GM23338 (cell line): ENCODE measurements at places on chromosomes 2 and 18. TPM values are rescaled to one million over a fixed set of nuclear protein-coding genes. Genes with fewer than 3 reads are reported as not detected.

DPYSL5 gene
- 2.6 and 3.1 TPM in 2 replicates for polyA plus RNA-seq

SCN3A gene
- polyA plus RNA-seq = not detected in 2 replicates

RSAD2 gene
- polyA plus RNA-seq = not detected in 2 replicates

NPPC gene
- 6.3 and 10.2 TPM in 2 replicates for polyA plus RNA-seq

FAM161A gene
- 24.8 and 27.4 TPM in 2 replicates for polyA plus RNA-seq

STARD6 gene
- polyA plus RNA-seq = not detected in 2 replicates

GALNT3 gene
- 16.8 and 20.8 TPM in 2 replicates for polyA plus RNA-seq

WNT6 gene
- polyA plus RNA-seq = not detected in 2 replicates

ACVR2A gene
- 9.5 and 11.8 TPM in 2 replicates for polyA plus RNA-seq

UGT1A10 gene
- not detected in 2 replicates for polyA plus RNA-seq

SLC9A4 gene
- not detected in 2 replicates for polyA plus RNA-seq

COL3A1 gene
- polyA plus RNA-seq = 0.31 TPM in 2 replicates

QPCT gene
- 12.1 and 13.2 TPM in 2 replicates for polyA plus RNA-seq

SNED1 gene
- polyA plus RNA-seq = 1.3 and 1.5 TPM in 2 replicates

SLC9A2 gene
- polyA plus RNA-seq = 0.03 and 0.05 TPM in 2 replicates

XDH gene
- 0.55 and 0.71 TPM in 2 replicates for polyA plus RNA-seq

CCDC74A gene
- 15.9 and 16.5 TPM in 2 replicates for polyA plus RNA-seq

LONRF2 gene
- polyA plus RNA-seq = 0.03 and 0.05 TPM in 2 replicates

L3MBTL4 gene
- polyA plus RNA-seq = 0.48 and 0.77 TPM in 2 replicates

KIF3C gene
- 14.9 and 16.7 TPM in 2 replicates for polyA plus RNA-seq

PRSS56 gene
- polyA plus RNA-seq = 0.27 TPM in 1 of 2 replicates, not detected in the other

RAMP1 gene
- 1.7 and 1.8 TPM in 2 replicates for polyA plus RNA-seq

HSPE1 gene
- polyA plus RNA-seq = 1,493 and 1,529 TPM in 2 replicates

UGT1A3 gene
- polyA plus RNA-seq = not detected in 2 replicates

SERPINB4 gene
- 1.5 and 2.3 TPM in 2 replicates for polyA plus RNA-seq

FBXO15 gene
- polyA plus RNA-seq = 0.53 TPM in 1 of 2 replicates, not detected in the other

SERPINB3 gene
- 0.27 and 0.33 TPM in 2 replicates for polyA plus RNA-seq

CD226 gene
- polyA plus RNA-seq = 0.19 TPM in 1 of 2 replicates, not detected in the other

TPGS2 gene
- polyA plus RNA-seq = 124 and 136 TPM in 2 replicates

NR4A2 gene
- polyA plus RNA-seq = 0.56 and 0.71 TPM in 2 replicates

WDR54 gene
- 35.2 and 42.6 TPM in 2 replicates for polyA plus RNA-seq

MEP1B gene
- not detected in 2 replicates for polyA plus RNA-seq

MATN3 gene
- polyA plus RNA-seq = 4.4 and 4.6 TPM in 2 replicates

EFEMP1 gene
- polyA plus RNA-seq = 9.1 and 12.6 TPM in 2 replicates

CXCR4 gene
- polyA plus RNA-seq = 2.1 and 2.5 TPM in 2 replicates

KLHL30 gene
- polyA plus RNA-seq = not detected in 2 replicates

RIOK3 gene
- polyA plus RNA-seq = 20.8 and 22.7 TPM in 2 replicates

HAAO gene
- 2.4 and 3.2 TPM in 2 replicates for polyA plus RNA-seq

FEV gene
- not detected in 2 replicates for polyA plus RNA-seq

FAM237A gene
- polyA plus RNA-seq = not detected in 2 replicates

SP100 gene
- 0.44 and 0.47 TPM in 2 replicates for polyA plus RNA-seq

KCNIP3 gene
- polyA plus RNA-seq = 0.32 and 0.45 TPM in 2 replicates

FZD7 gene
- polyA plus RNA-seq = 164 and 188 TPM in 2 replicates

TNFAIP6 gene
- polyA plus RNA-seq = 6.1 and 6.7 TPM in 2 replicates

BMP10 gene
- not detected in 2 replicates for polyA plus RNA-seq

SYT4 gene
- 3.1 and 3.7 TPM in 2 replicates for polyA plus RNA-seq

REEP1 gene
- polyA plus RNA-seq = 1.8 and 2.3 TPM in 2 replicates

CABLES1 gene
- 2.6 and 3.4 TPM in 2 replicates for polyA plus RNA-seq

UGT1A7 gene
- not detected in 2 replicates for polyA plus RNA-seq

PARD6G gene
- polyA plus RNA-seq = 6.9 and 8.3 TPM in 2 replicates

GALR1 gene
- 0.19 and 0.32 TPM in 2 replicates for polyA plus RNA-seq

GPR148 gene
- 0.16 TPM in 1 of 2 replicates, not detected in the other for polyA plus RNA-seq

IFIH1 gene
- 0.97 and 1.2 TPM in 2 replicates for polyA plus RNA-seq

MC2R gene
- polyA plus RNA-seq = not detected in 2 replicates
